Left renal cortex interstitium (tissue), 4 donors: ENCODE measurements at places on chromosomes 5 and 9. TPM values are rescaled to one million over a fixed set of nuclear protein-coding genes. Genes with fewer than 3 reads are reported as not detected.

DNA sequence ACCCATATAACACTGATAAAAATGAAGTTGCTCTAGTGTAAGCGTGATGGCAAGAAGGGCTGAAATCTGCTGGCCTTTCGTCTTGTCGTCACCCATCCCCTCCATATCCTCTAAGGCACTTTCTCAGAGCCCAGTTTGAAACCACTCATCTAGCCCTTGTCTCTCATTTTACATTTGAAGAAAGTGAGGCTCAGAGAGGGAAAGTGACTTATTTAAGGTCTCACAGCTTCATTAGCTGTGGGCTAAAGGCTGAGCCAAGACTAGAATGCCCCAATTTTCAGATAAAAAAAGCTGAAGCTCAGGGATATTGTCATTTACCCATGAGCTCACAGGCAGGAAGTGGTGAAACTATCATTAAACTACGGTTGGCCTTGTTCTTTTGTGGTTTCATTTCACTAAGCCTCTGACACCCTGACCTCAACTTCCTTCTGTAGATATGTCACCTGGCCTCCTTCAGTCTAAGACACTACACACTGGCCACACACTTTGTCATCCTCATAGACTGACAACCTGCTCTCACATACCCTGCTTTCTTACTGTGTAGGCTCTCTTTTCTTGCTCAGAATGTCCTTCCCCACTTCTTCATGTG lies 176.7 kb upstream of the DMAC1 start:
- DNase-seq: no peak

DNA sequence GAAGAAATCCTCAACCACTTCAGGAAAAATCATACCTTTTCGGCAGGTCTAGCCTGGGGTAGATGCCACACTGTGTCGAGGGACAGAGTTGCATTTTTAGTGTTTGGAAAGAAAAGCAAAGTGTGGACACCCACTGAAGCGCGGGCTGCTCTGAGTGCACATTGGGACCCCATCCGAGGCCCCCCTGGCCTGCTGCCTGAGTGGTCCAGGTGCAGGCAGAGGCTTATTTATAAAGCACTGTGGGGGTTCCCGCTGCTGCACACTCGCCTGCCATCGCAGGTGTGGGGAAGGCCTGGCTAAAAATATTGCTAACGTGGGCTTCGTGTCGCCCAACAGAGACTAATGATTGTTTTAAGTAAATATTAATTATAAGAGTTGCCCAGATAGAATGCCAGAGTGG lies 119.4 kb downstream of the CRB2 start:
- no peak for DNase-seq

DNA sequence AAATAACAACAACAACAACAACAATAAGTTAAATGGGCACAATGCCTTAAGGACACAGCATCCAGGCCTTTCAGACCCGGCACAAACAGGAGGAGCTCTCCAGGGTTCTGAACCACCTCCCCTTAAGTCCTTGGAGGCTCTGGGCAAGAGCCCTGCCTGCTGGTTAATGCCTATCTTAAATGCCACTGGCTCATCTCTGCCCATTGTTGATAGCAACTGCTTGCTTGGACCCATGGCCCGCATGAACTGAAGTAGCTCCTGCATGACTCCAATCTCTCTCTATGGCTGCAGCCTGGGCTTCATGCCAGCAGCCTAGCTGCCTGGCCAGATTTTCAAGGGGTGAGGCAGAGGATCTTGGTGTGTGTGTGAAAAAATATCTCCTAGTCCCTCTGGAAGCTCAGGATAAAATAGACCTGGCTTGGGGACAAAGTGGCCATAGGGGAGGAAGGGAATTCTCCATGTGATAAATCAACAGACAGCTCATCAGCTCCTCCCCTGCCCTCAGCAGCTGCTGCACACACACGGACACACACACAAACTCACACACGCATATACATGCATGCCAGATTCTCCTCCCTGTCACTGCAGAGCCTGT lies 27.4 kb downstream of the FAM219A start:
- DNase-seq: peak; percentile 73

- DNase-seq: no peak
These were observed 10.1 kb upstream of the MARVELD2 start for GRCh38 chr5:69404659-69405330.

GRCh38 chr5:24783596-24783995 lies 138.8 kb upstream of the CDH10 start:
- no peak for DNase-seq

DNA sequence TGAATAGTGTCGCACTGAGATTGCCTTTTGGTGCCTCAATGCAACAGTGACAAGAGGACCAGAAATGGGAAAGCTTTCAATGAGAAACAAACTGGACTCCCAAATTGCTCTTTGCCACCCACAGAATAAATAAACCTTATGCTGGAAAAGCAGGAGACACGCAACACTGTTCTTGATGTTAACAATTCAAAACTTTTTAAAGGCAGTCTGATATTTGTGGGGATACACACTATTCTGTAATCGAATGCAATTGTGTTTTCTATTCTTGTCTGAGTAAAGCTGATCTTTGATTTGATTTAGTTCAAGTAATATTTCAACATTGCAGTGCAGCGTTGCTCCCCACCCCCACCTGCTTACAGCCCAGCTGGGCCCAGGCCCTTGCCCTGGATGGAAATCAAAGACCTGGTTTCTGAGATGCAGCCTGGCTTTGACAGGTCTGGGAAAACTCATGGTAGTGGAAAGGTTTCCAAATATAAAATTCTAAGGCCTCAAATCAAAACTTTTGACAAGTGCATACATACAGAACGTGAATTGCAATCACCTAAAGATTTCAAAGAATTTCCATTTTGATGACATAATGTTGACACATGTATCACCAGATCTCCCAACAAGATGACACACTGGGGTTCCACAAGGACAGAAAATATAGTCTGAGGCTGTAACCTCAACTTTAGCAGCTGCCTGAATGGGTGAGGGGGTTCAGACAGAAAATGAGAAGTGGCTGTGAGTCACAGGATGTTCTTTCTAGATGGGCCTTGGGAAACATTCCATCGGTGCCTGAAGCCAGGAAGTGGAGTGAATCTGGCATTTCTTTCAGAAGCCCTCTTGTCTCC lies 55.1 kb downstream of the ABCA1 start:
- DNase-seq: no peak

DNA sequence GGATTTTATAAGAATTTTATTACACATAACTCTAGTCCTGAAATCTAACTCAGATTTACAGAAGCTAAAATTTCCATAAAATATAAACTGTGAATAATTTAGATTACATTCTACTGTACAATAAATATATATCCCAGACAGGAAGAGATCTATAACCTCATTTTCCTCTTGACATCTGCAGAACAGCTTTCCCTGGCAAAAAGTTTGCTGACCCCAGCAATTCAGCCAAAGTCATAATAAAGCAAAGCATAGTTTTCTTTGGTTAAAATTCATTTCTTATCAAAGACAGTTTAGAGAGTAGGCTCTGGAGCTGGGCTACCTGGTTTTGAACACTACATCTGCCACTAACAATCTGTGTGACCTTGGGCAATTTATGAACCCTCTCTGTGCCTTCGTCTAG lies 372.5 kb downstream of the CAAP1 start:
- DNase-seq: no peak

- no peak for DNase-seq
These were observed 52.8 kb upstream of the GRHPR start for GRCh38 chr9:37369671-37370070.

- no peak for DNase-seq
These were observed 182.2 kb downstream of the FSTL4 start for GRCh38 chr5:133430095-133430494.

DNA sequence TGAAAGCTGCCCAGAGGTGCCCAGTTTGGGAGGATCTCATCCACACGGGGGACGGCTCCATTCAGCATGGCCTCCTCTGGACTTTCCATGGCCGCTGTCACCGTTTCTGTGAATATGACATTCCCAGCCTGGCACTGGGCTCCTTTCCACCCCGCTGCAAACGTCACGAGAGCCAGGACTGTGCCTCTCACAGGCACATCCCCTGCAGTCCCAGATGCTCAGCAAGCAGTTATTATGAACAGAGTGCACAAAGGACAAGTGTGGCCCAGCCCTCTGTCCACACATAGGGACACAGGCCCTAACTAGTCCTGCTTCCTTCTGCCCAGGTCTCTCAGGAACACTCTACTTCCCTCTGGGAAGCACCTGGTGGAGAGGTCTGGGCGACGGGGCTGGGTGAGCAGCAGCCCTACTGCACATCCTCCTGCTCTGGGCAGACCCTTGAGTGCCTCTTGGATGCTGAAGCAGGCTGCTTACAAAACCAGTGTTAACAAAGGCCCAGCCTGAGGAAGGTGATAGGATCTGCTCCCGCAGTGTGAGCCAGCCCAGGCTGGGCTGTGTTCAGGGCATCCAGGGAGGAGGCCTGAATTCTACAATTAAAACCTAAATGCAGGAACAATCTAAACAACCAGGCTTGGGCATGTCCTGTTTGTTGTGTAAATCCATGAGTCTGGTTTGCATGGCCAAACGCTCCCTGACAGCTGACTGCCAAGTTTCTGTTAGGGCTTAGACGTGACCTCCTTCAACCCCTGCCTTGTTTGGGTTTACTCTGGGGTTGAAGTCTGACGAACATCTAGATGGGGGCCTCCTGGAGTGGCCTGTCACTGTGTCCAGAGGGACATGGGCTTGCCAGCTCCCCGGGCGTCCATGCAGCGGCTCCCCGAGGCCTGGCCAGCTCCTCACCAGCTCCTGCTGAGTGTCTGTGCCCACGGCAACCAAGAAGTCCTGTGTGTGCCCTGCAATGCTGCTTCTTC lies 269.8 kb downstream of the GADD45G start:
- no peak for DNase-seq

- DNase-seq: no peak
These were observed 169.5 kb upstream of the OR13F1 start for GRCh38 chr9:104334549-104334948.

- DNase-seq: peak; percentile 47
These were observed 822.5 kb downstream of the PTPRD start for GRCh38 chr9:9790216-9790872.

DNA sequence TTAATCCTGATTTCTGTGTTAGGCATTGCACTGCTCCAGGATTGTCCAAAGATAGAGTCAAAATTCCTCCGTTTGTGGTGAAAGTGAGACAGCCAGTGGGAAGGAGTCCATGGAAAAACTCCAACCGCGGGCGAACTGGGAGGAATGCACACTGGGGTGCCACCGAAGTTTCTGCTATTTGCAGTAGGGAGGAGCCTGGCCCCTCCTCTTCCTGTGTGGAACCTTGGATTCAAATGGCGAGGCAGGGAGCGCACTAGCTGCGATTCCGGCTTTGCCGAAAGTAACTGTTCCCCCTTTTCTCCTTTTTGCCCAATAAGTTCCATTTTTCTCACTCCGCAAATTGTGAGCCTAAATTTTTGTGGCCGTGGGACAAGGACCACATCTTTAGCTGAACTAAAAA lies 9.3 kb downstream of the BAAT start:
- DNase-seq: no peak

- DNase-seq: no peak
These were observed 102.6 kb downstream of the ESM1 start for GRCh38 chr5:54882841-54883240.

GRCh38 chr9:96064826-96065481 lies 189.5 kb downstream of the ERCC6L2 start:
- no peak for DNase-seq

DNA sequence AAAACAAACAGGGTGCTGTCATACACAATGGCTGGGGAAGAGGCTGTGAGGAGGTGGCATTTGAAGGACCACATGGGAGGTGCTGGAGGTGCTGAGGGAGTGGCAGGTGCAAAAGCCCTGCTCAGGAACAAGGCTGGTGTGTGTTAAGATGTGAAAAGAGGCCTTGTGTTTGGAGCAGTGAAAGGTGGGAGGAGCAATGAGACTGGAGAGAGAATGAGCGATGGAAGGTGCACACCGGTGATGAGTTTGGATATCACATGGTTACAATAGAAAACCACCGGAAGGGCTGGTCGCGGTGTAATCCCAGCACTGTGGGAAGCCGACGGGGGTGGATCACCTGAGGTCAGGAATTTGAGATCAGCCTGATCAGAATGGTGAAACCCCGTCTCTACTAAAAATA lies 9.2 kb upstream of the FIBCD1 start:
- DNase-seq: no peak

- no peak for DNase-seq
These were observed 122.2 kb downstream of the LHX2 start for GRCh38 chr9:124133727-124134126.

- no peak for DNase-seq
These were observed 1714.1 kb downstream of the EFNA5 start for GRCh38 chr5:105956456-105957196.

DNA sequence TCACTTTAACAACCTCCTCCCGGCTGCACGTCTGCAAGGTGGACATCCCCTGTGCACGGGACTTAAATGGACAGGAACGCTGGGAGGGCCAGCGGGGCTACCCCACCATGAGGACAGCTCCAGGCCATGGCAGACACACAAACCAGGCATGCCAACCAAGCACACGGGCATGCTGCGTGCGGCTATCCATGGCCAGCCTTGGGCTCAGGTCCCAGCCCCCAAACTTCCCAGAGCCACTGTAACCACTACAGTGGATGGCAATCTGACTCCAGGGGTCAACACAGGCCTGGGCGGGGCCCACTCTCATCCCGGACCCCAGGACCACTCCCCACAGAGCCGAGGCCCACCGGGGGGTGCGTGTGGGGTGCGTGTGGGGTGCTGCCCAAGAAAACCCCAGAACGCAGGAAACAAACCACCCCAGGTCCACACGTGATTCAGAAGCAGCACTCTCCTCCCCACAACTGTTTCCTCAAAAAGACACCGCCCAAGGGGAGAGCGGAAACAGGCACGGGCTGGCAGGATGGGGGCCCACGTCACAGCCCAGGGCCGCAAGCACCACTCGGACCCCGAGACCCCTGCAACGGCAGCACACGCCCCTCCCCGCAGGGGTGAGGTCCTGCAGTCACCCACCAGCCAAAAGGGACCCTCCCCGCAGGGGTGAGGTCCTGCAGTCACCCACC lies 7.4 kb downstream of the SLC12A7 start:
- DNase-seq: no peak

GRCh38 chr9:133124123-133124906 lies 3.3 kb upstream of the RALGDS start:
- no peak for DNase-seq

GRCh38 chr9:4938496-4938895 lies 46.6 kb upstream of the JAK2 start:
- DNase-seq: no peak

GRCh38 chr5:113039229-113039933 lies 62.8 kb downstream of the DCP2 start:
- no peak for DNase-seq

DNA sequence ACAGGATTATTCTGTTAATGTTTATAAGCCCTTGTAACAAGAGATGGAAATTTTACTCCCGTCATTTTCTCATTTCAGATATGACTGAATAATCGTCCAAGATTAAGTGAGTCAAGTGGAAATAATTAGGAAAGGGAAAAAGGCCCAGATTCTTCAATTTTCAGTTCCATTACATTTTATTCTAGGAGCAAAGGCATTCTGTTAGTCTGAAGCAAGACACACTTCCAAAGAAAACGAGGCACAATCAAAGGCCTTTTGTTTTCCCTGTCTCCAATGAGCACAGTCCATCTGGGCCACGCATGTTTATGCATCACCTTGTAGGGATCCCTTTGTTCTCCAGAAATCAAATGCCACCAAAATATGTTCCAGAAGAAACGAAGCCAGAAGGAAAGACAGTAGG lies 382.9 kb upstream of the RFX3 start:
- DNase-seq: no peak

HSPB3 gene
- not detected for polyA plus RNA-seq

NEURL1B gene
- 13.6 TPM for polyA plus RNA-seq

ROPN1L gene
- 1.1 TPM for polyA plus RNA-seq

PCDHGC4 gene
- 2.8 TPM for polyA plus RNA-seq

MRPL22 gene
- 44.1 TPM for polyA plus RNA-seq

SLC34A3 gene
- polyA plus RNA-seq: 15.4 TPM

PCA3 gene
- 1.0 TPM for polyA plus RNA-seq

SLC6A3 gene
- 0.56 TPM for polyA plus RNA-seq
